Stimulated activated CD8-positive, alpha-beta memory T cell treated with anti-CD3 and anti-CD28 coated beads, Interleukin-4, amount 100 ng/mL, for 1 hour (primary cell): ENCODE measurements at places on chromosomes 12 and 14.

DNA sequence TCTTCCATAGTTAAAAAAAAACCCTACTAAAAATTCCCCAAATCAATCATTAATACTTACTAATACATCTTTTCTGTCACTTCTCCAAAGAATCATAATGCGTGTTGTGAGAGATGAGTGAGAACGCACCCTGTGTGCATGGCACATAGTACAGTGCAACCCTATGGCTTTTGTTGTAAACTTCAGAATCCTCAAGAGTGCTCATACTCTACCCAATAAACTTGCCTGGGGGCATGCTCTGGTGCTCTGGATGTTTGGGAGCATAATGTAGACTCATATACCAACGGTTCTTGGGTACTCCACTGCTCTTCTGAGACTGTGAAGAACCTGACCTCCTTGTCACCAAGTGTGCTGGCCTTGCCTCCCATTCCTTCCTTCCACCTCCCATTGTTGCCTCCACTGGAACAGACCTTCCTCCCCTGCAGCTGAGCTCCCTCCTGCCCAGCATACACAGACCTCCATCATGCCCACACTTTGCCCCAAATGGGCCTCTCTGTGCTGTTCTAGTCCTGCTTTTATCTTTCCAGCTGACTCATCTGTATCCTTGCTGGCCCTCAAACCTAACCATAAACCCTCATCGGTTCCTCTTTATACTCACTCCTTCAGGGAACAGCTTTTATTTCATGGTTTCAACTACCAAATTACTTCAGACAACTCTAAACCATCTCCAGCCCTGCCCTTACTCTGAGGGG lies 8.9 kb downstream of the DCP1B start:
- no peak for DNase-seq

GRCh38 chr12:28240853-28241252 lies 50.6 kb downstream of the CCDC91 start:
- DNase-seq, result no peak

GRCh38 chr14:54278087-54278486 lies 118.7 kb upstream of the CDKN3 start:
- DNase-seq, result no peak

GRCh38 chr12:113586461-113586860 lies 114.8 kb upstream of the LHX5 start:
- DNase-seq, result no peak
